Activated naive CD8-positive, alpha-beta T cell treated with anti-CD3 and anti-CD28 coated beads for 36 hours (primary cell): ENCODE measurements at places on chromosomes 7 and 10.
A peak's percentile ranks its signal among the peaks of the same experiment; 100 is the strongest.

GRCh38 chr10:104077663-104078151, 8.0 kb downstream of the COL17A1 start:
- DNase-seq = no peak

DNA sequence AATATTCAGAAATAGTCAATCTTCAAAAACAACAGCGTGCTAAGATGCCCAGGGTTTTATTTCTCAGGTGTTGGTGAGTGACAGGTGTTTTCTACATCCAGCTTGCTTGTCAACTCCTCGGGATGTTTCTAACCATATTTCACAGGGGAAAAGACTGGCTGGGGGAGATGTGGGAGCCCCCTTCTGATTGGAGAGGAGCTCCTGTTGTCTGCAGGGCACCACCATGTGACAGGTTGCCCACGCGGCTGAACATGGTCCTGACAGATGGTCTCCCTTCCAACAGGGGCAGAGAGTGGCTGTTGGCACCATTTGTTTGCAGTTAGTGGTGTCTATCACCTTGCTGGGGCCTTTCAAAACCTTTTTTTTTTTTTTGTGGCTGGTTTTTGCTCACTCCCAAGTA, 16.5 kb upstream of the GPR26 start:
- no peak for DNase-seq

GRCh38 chr10:75065076-75065475, 46.4 kb upstream of the SAMD8 start:
- DNase-seq = no peak

GRCh38 chr7:50303335-50304128, 984 bp upstream of the IKZF1 start:
- DNase-seq = peak; percentile 44

GRCh38 chr7:728602-729001, 1.5 kb upstream of the PRKAR1B start:
- no peak for DNase-seq

DNA sequence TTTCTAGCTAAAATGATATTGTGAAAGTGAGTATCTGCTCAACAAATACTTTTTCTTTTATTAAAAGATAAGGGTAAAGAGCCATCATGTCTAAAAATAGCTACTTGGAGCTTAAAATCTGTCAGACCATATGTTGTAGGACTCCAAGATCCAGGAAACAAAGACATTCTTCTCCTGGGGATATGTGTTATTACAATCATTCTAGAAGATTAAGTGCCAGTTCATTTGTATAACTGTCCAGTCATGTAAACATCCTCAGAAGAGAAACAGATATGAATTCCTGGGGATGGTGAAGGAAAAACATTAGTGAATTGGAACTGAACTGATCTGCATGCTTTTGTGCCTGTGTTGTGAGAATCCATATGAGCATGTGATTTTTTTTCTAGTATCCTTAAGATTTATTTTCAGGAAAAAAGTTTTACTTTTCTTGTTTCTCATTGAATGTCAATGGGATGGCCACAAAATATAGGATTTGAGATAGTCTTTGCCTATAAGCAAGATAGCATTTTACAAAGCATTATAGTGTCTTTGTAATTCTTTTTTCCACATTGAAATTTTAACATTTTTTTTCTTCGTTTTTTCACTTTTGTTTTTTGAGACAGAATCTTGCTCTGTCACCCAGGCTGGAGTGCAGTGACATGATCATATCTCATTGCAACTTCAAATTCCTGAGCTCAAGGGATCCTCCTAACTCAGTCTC, 14.4 kb upstream of the MTERF1 start:
- DNase-seq = no peak

- DNase-seq = no peak
These were observed 541.8 kb downstream of the PARD3 start for GRCh38 chr10:34273340-34273739.
